ENCODE measurements at places on chromosomes 5 and 9.
A peak's percentile ranks its signal among the peaks of the same experiment; 100 is the strongest.

DNA sequence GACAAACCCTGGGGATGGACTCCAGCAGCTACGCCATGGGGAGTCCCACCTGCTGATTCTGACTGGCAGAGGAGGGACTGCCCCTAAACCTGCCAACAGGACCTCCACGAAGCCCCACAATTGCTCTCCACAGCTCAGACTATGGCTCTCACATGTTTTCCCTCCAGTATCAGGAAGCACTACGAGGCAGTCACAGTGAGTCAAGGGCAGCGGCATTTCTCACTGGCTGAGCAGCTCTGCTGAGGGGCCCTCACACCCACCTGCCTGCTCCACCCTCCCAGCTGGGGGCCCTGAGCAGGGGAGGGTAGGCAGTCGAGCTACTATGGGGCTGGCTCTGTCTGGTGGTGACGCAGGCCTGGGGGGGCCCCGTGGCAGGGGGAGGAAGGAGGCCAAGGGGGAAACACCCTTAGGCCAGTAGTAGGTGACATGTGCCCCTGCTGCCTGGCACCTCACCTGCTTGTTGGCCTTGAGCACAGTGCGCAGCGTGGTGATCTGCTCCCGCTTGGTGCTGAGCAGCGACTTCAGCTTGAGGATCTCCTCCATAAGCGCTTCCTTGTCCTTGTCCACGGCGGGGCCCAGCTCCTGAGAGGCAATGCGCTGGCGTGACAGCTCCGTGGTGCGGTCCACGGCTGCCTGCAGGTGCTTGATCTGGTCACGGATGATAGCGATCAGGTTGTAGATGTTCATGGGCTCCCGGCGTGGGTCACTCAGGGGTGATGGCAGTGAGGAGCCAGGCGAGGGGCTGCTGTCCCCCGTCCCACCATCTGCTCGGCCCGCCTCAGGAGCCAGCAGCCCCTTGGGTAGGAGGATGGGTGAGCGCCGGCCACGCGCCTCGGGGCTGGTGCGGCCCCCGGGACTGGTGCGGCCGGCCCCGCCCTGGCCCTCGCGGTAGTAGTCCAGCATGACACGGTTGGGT, 46.3 kb downstream of the BICD2 start:
- no peak for DNase-seq

- no peak for DNase-seq
Measured at GRCh38 chr5:169934990-169935389, 45.3 kb downstream of the INSYN2B start.

DNA sequence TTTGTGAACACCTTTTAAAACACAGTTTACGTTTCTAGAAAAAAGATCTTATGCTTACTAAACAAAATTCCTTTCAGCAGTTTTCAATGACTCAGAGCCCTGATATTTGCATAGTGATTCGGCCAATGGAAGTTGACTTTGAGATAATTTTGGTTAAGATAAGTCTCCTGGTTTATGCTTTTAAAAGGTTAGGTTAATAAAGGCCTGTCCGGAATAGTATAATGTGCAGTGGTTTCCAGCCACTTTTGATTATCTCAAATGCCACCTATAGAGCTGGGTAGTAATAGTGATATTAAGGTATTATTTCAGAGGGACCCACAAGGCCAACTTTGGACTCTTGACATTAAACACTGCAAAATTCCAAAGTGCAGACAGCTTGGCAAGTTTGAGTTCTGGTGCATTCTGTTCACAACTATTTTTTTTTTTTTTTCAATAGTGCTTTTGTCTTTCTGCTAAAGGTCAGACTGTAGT, 86.1 kb downstream of the F2RL2 start:
- DNase-seq: no peak

DNA sequence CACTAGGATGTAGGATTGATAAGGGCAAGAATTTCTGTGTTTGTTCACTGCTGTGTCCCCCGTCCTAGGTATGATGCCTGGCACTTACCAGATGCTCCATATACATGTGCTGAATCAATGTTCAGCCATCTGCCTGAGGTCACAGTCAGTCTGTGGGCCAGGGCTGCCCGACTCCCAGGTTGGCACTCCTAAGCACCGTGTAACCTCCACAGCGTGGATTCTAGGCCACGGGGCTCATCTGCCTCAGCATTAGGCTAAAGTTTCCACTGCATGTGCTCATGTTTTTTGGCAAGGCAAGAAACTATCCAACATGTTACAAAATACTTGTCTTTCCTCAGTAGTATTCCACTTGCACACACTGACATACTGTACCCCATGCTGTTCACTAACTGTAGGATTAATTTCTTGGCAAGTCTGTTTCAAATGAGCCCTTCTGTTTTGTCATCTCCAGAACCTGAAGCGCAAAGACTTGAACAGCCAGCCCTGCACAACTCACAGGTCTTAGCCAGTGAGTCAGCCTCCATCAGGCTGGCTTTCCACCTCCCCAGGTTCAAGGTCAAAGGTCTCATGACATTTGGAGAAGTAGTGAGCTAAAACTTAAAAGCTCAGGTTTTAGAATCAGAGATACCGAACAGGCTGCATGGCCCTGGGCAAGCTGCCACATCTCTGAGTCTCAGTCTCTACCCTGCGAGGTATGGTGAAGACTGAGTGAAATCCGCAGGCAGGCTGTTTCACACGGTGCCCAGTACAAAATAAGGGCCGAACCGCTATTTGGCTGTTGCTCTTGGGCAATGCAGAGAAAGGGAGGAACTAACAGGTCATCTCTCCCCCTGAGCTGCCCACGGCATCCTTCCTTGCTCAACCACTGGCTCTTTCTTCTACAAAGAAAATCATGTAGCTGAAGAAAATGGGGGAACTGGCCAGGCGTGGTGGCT, 7.2 kb downstream of the TOR1A start:
- no peak for DNase-seq

GRCh38 chr9:4339357-4339756, 39.5 kb upstream of the GLIS3 start:
- DNase-seq: peak; percentile 58

GRCh38 chr9:88652876-88653275, 117.9 kb downstream of the NXNL2 start:
- DNase-seq: no peak

GRCh38 chr9:135523521-135524129, 2.4 kb downstream of the LCN1 start:
- no peak for DNase-seq

GRCh38 chr9:128056887-128057723, 10.0 kb downstream of the NAIF1 start:
- no peak for DNase-seq

- DNase-seq: no peak
Measured at GRCh38 chr5:58018016-58018415, 441.9 kb downstream of the PLK2 start.

GRCh38 chr9:69299826-69300225, 25.2 kb upstream of the ENTREP1 start:
- no peak for DNase-seq

- DNase-seq: no peak
Measured at GRCh38 chr5:175406300-175406699, 37.7 kb downstream of the DRD1 start.

DNA sequence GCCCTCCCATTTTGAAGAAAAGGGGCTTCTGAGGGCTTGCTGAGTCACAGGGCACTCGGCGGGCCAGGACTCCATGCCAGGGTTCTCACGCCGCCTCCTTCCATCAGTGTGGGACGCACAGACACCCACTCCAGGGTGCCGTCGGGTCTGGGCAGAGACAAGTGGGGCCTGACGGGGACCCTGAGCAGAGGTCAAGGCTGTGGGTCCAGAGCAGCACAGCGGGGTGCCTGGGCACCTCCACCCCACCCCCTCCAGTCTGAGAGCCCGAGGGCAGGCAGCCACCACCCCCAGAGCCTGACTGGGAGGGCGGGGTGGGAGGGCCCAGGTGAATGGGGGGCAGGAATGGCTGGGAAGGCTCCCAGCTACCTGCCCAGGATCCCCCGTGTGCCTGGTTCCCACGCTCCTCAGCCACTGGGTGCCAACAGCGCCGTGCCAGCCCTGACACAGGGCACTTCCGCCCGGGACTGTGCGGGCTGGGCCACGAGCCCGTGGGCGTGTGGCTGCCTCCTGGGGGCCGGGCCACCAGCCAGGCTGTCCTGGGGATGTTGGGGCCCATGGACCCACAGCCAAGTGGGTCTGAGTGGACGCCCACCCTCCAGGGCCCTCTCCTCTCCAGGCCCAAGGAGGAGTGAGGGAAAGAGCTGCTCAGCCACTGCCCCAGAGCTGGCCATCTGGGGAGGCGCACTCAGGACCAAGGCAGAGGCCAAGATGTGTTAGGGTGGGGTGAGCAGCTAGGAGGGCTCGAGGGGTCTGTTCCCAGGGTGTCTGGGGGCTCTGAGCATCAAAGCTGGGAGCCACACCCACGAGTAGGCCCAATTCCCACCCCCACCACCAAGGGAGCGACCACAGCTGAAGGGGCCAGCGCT, 10.1 kb upstream of the NRARP start:
- no peak for DNase-seq

DNA sequence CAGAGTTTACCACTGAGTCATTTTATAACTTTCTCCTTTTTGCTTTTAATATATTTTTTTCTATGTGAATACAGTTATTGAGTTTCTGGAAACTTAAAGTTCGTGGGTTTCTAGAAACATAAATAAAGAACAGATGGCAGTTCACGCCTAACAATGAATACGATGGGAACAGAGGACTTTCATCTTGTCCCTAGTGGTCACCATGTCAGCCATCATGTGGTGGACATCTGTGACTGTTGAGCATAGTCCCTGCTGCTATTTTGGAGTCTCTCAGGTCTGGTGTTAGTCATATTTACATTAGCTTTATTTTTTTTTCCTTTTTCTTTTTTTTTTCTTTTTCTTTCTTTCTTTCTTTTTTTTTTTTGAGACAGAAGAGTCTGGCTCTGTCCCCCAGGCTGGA, 85.3 kb downstream of the XRCC4 start:
- DNase-seq: no peak

- no peak for DNase-seq
Measured at GRCh38 chr9:37992924-37993349, 76.1 kb downstream of the SHB start.

DNA sequence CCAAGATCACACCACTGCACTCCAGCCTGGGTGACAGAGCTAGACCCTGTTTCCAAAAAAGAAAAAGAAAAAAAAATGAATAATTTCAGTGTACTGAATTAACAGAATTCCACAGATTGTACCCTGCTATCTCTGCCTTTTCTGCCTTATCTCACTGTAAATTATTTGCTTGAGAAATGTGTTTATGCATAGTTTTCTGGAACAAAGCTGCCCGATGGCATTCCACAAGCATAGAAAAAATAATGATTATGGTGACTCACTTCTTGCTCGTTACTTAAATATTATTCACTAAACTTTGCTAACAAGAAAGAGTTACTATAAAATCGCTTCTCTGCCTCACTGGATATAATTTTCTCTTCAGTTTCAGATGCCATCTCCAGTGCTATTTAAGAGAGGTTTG, 88.7 kb upstream of the FAM169A start:
- no peak for DNase-seq

GRCh38 chr9:24516463-24516862, 29.2 kb downstream of the IZUMO3 start:
- DNase-seq: no peak

GRCh38 chr9:110954822-110955291, 83.4 kb downstream of the LPAR1 start:
- DNase-seq: no peak

- DNase-seq: no peak
Measured at GRCh38 chr9:107711542-107711941, 222.0 kb upstream of the KLF4 start.

- no peak for DNase-seq
Measured at GRCh38 chr9:107779731-107780130, 290.2 kb upstream of the KLF4 start.

- DNase-seq: no peak
Measured at GRCh38 chr5:58143181-58143580, 316.7 kb downstream of the PLK2 start.

DNA sequence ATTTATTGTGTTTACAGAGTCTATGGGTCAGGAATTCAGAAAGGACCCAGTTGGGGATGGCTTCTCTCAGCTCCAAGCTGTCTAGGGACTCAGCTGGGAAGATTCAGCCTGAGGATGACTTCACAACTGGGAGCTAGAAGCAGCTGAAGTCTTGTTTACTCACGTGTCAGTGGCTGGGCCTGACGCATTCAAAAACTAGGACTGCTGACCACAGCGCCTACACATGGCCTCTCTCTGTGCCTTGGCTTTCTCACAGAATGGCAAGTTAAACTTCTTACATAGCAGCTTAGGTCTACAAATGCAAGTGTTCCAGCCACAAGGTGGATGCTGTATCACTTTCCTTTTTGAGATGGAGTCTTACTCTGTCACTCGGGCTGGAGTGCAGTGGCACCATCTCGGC, 16.3 kb upstream of the PPP2CA start:
- no peak for DNase-seq

GRCh38 chr5:142794537-142794936, 24.4 kb downstream of the ARHGAP26 start:
- DNase-seq: no peak

DNA sequence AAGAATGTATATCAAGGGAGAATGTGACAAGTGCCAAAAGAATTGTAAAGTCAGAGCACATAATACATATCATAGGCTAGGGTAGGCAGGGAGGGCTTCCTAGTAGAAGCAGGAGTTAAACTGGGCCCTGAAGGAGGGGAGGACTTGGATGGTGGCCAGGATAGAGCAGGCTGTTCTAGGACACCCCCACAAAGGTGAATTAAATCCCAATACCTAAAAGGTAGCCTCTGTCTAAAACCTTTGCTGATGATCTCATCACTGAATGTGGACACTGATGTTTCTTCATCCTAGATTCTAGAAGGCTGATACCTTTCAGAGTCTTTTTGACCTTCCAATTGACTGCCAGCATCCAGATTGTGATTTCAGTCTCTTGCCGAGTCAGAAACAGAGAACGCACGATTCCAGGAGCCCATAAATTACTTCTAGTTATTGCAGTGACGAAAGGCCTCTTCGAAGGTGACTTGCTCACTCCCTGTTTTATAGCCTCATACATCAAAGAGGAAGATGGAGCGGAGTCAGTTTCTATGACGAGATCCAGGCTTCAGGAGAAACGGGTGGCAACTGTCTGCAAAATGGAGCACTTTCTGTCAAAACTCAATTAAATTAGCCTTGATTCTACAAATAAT, 43.2 kb downstream of the KIF4B start:
- DNase-seq: no peak

GRCh38 chr9:35727676-35728040, 4.3 kb downstream of the TLN1 start:
- no peak for DNase-seq

DNA sequence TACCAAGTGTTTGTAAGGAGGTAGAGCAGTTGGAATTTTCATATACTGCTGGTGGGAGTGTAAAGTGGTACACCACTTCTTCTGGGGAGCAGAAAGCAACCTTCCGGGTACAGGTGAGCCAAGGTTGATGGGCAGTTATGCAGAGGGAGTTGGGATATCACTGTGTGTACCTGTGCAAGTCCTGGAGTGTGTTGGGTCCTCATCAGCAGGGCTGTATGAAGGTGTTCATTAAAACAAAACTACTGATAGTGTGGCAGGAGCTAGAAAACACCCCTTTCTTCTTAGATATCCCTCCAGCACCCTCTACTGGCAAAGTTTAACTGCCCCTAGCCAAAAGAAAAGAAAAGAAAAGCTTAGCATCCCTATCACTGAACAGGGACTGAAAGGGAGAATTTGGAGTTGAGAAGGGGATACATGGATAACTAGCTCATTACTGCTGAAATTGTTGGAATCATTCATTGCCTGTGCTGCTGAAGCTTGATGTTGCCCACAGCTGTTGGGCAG, 10.7 kb downstream of the MARCHF6 start:
- no peak for DNase-seq
